ENCODE measurements at places on chromosomes 1 and 21.

GRCh38 chr1:96746440-96747420 lies 25.1 kb downstream of the PTBP2 start:
- H3K27ac ChIP-seq, result no peak overlapping the region
- H3K4me1 ChIP-seq, result no peaks in the 10 kb centered on the region
- DNase-seq, result no peak
- no peak overlapping the region for H3K4me3 ChIP-seq
- H3K36me3 ChIP-seq, result no peaks in the 10 kb centered on the region

GRCh38 chr1:231465051-231465450 lies 43.0 kb upstream of the EGLN1 start:
- peak; percentile 58 for DNase-seq
- H3K27ac ChIP-seq, result peak overlapping the region; percentile 3
- H3K4me1 ChIP-seq, result peaks cover 17% of the 10 kb centered on the region
- no peaks in the 10 kb centered on the region for H3K27me3 ChIP-seq
- no peaks in the 10 kb centered on the region for H3K36me3 ChIP-seq

DNA sequence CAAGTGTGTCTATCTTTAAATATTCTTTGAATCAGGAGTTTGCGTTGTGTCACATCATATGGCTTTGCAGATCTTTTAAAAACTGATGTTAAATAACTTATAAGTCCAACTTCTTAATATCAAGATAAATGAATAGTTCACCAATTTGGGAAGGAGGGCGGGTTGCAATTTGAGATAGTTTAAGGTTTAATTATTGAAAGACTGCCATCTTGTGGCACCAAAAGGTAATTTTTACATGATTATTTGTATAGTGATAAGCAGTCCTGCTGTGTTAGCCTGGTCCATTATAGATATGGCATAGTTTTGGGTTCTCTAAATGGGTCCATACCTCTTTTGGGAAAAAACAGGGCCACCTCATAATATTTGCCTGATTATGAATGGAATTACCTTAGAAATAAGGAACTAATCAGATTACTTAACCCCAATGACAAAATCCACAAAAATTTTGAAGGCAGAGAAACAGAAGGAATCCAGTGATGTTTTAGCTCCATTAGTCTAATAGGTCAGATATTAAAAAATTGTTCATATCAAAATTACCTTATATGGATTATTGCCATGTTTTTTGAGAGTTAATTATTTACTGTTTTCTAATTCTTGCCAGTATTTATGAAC lies 64.3 kb downstream of the PRKAA2 start:
- H3K36me3 ChIP-seq, result no peaks in the 10 kb centered on the region
- H3K27me3 ChIP-seq, result no peaks in the 10 kb centered on the region
- H3K4me1 ChIP-seq, result no peaks in the 10 kb centered on the region

DNA sequence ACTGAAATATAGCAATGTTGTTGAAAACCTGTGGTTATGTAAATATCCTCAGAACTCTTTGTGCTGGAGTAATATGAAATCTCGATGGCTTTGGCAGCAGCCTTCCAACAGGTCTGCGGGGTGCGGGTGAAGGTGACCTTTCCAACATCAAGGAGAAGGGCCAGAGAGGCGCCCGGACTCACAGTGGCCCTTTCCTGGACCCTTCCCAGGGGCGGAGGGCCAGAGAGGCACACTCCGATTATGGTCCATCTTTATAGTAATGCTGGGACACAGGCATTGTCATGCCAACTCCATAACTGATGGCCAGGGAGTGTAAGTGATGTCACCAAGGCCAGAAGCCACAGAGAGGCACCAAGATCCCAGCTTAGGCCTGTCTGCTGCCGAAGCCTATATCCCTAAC lies 18.1 kb downstream of the SLC37A1 start:
- no peak overlapping the region for H3K4me3 ChIP-seq
- peaks cover 63% of the 10 kb centered on the region for H3K27me3 ChIP-seq
- H3K36me3 ChIP-seq, result no peaks in the 10 kb centered on the region
- peaks cover 20% of the 10 kb centered on the region for H3K4me1 ChIP-seq
- no peak for DNase-seq

DNA sequence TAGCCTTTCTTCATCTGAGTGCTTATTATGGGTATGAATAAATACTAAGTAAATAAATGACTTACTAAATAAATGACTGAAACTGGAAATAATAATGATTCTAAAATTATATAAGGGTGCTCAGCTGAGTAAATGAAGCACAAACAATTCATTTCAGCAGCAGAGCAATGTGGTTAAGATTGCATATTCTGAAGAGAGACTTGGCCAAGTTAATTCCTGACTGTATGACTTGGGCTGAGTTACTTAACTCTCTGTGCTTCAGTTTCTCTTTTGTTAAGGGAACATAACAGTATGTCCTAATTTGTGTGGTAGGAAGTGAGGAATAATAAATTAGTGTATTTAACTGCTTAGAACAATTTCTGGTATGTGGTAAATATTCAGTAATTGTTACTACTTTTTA lies 19.1 kb downstream of the AGL start:
- no peak overlapping the region for H3K27ac ChIP-seq
- H3K27me3 ChIP-seq, result no peaks in the 10 kb centered on the region
- H3K4me1 ChIP-seq, result no peaks in the 10 kb centered on the region
- DNase-seq, result no peak

GRCh38 chr1:199272139-199272544 lies 633.3 kb downstream of the PTPRC start:
- no peak for DNase-seq
- no peaks in the 10 kb centered on the region for H3K4me1 ChIP-seq
- H3K27me3 ChIP-seq, result no peaks in the 10 kb centered on the region
- H3K4me3 ChIP-seq, result no peak overlapping the region
- no peaks in the 10 kb centered on the region for H3K36me3 ChIP-seq

DNA sequence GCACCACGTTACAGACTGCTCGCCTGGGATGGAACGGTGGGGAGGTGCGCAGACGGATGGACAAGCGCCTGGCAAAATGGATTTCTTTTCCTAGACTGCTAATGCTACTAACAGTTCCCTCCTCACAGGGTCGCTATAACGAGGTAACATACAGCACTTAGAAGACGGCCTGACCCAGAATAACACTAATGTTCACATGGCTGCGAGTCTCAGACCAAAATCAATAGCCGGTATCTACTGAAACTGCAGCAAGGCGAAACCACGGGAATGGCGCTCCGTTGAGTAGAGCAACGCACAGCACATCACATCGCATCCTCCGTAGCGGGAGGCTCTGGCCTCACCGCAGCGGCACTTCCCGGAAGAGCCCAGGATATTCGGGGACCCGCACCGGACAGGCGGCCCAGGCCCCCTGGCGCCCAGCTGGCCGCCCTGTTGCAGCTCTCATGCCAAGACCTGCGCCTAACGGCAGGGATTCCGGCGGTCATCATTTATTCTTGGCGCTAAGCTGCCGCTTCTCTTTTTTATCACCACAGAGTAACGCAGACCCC lies 46.6 kb downstream of the VPS26C start:
- H3K4me3 ChIP-seq, result peak overlapping the region; percentile 67
- H3K27me3 ChIP-seq, result no peaks in the 10 kb centered on the region
- H3K4me1 ChIP-seq, result peaks cover 12% of the 10 kb centered on the region
- no peaks in the 10 kb centered on the region for H3K36me3 ChIP-seq
- no peak overlapping the region for H3K27ac ChIP-seq

GRCh38 chr1:197773856-197774255 lies 1.4 kb downstream of the DENND1B start:
- H3K4me3 ChIP-seq, result peak overlapping the region; percentile 67
- peak overlapping the region; percentile 90 for H3K27ac ChIP-seq
- no peaks in the 10 kb centered on the region for H3K27me3 ChIP-seq
- no peaks in the 10 kb centered on the region for H3K36me3 ChIP-seq

DNA sequence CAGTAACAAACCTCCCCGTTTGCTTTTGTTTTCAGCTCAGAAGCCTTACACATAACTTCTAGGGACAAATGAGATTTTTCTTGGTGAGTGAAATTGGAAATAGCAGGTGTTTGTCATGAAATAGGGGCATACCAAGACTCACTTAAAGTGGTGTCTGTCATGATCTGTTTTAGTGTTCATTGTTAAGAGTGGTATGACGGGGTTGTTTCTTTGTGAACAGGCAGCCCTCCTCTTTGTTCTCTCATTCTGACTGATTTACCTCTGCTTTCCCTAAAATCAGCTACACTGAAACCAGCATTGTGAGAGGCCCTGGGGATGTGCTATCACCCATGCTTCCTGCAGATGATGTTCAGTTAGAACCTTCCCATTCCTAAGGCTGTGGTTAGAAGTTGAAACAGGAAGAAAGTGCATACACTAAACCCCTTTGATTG lies 2.5 kb upstream of the ERO1B start:
- H3K27ac ChIP-seq, result no peak overlapping the region
- H3K4me3 ChIP-seq, result no peak overlapping the region
- peaks cover 12% of the 10 kb centered on the region for H3K4me1 ChIP-seq

DNA sequence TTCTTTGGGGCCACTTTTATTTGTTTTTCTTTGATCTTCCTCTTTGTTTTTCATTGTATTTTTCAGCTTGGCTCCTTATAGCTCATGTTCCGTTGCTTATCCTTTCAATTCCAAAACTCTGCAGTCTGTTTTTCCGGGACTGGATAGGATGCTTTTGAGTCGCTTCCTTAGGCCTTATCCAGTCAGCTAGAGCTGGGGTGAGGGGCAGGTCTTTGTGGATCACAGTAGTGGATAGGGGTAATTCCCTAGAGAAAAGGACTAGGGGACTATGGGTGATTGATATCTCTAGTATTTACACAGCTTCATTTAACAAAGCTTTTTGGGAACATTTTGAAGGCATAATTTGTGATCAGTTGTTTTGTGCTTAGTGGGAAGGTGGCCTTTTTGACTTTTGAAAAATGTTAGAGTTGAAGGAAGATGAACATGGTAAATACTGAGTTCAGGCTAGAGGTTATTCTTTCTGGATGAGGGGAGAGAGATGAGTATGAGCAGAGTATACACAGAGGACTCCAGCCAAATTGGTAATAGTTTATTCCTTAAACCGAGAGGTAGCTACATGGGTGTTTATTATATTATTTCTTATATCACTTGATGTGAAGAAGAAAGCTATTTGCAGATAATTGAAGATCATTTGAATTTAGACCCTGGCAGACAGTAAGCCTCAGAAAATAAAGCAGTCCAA lies 22.5 kb downstream of the CEP350 start:
- no peak for DNase-seq
- no peak overlapping the region for H3K27ac ChIP-seq
- H3K27me3 ChIP-seq, result no peaks in the 10 kb centered on the region
- H3K36me3 ChIP-seq, result 0 out of 2 replicates have a peak, but pooled peaks cover 3% of the 10 kb centered on the region

DNA sequence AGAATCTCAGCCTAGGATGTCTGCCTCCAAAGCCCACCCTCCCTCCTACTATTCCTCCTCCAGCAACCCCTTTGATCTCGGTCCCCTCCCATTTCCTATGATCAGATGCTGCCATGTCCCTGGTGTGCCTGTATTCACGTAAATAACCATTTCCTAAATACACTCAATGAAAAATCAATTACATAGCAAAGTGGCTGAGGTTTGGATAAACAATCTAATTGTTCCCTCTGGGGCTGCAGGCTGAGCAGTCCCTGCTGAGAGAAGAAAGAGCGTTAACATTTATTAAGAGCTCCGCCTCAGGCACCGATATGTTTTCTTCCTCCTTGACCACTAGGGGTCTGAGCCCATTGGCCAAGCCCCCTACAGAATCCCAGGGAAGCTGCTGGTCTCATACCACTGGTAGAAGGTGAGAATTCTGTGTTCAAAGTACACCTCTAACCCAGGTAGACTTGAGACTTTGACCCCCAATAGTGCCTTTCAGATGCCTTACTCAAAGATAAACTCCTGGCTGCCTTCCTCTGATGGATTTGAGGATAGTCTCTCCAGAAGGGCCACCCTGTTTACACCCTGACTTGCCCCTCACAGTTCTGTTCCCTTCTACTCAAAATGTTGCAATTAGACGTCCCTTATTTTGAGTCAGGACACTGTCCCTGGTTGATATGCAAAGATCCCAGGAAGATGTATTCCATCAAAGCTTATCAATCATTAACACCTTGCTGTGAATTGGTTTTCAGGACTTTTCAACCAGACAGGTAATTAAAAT lies 33.9 kb upstream of the CAMK1G start:
- H3K4me1 ChIP-seq, result no peaks in the 10 kb centered on the region
- no peak for DNase-seq
- no peaks in the 10 kb centered on the region for H3K27me3 ChIP-seq
- no peak overlapping the region for H3K27ac ChIP-seq
- H3K4me3 ChIP-seq, result no peak overlapping the region

GRCh38 chr1:192265516-192266173 lies 51.1 kb upstream of the RGS21 start:
- H3K27me3 ChIP-seq, result no peaks in the 10 kb centered on the region
- peak; percentile 74 for DNase-seq

GRCh38 chr1:80143361-80143760 lies 1136.8 kb upstream of the ADGRL4 start:
- DNase-seq, result no peak
- H3K27ac ChIP-seq, result no peak overlapping the region
- no peaks in the 10 kb centered on the region for H3K4me1 ChIP-seq
- no peaks in the 10 kb centered on the region for H3K27me3 ChIP-seq
- H3K4me3 ChIP-seq, result no peak overlapping the region

DNA sequence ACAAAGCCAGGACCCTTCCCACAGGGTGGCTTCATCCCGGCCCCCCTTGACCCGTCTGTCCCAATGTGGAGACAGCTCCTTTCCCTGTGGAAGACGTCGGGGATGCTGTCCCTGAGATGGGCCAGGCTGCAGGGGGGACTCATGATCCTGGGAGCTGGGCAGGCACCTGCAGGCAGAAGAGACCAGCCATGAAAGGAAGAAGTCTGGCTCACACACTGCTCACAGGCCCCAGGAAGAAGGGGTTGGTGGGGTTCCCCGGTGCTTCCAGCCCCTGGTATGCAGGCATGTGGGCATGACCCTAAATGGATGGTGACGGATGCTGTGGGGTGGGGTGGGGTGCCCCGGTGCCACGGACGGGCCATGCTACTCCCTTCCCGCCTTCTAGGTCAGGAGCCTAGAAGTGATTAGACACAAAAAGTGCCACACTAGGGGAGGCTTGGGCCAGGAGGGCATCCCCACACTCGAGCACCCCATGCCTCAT lies 8.3 kb downstream of the ACTRT2 start:
- peaks cover 75% of the 10 kb centered on the region for H3K27me3 ChIP-seq
- no peak overlapping the region for H3K27ac ChIP-seq
- no peaks in the 10 kb centered on the region for H3K4me1 ChIP-seq
- no peak overlapping the region for H3K4me3 ChIP-seq
- no peak for DNase-seq
